ENCODE measurements at places on chromosomes 2 and 18.

GRCh38 chr2:241701399-241702154 lies at the start of gene ING5:
Gene ING5, plus strand, starts transcription at chr2:241702039. Its CDS starts 27 bp downstream, at chr2:241702066.
- DNase-seq: peak; percentile 93

DNA sequence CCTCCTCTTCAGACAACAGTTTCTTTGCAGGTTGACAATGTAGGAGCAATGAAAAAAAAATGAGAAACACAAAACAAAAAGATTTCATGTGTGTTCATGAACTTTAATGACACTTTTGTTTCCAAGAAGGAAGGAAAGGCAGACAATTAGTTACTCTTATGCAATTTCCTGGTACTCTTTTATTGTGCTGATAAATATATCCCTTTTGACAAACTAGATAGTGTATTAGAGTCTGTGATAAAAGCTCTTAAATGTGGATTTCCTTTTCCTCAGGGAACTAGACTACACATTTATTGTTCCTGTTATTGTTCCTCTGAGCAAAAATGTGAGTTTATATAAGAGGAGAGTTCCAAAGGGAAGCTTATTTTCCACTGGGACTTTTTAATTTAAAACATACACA lies 188.7 kb upstream of the NRXN1 start:
- no peak for DNase-seq

DNA sequence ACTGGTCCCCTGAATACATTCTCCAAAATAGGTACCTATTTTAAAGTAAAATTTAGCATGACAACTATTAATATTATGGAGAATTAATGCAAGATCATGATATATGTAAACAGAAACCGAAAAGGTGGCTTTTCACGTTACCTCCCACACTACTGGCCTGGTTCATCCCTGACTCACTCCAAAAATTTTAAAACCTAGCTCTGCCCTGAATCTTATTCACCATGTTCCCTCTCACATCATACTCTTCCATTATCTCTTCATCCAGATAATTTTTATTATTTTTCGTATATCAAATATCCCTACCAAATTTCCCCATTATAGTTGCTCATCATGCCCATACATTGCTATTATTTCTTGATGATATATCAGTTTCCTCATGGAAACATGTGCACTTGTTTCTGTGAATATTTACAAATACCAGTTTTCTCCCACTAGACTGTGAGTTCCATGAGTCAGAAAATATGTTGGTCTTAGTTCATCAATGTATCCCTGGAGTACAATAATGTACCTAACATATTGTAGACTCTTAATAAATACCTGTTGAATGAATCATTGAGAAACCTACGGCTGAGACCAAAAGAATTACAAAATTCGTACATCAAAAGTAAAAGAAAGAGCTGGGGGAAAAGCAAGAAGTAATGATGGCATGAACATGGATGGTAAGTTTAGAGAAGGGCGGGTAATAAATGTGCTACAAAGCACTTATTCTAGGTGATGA lies 360.1 kb upstream of the CHAC2 start:
- no peak for DNase-seq

GRCh38 chr18:9694174-9694573 lies 13.9 kb upstream of the RAB31 start:
- DNase-seq: no peak

DNA sequence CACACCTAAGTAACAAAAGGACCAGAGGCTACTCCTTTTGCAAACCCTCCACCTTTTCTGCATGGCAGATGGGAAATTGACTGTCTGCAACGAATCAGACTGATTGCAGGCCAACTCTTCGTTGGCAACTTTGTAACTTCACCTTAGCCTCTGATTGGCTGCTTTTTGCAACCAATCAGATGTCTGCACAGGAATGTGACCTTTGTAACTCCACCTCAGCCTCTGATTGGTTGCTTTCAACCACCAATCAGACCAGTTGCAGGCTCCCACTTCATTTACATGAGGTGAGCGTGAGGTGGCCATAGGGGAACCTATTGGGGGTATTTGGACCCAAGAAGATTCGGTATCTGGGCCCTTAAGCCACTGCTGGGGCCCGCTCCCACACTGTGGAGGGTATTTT lies 209.0 kb downstream of the EN1 start:
- DNase-seq: no peak

DNA sequence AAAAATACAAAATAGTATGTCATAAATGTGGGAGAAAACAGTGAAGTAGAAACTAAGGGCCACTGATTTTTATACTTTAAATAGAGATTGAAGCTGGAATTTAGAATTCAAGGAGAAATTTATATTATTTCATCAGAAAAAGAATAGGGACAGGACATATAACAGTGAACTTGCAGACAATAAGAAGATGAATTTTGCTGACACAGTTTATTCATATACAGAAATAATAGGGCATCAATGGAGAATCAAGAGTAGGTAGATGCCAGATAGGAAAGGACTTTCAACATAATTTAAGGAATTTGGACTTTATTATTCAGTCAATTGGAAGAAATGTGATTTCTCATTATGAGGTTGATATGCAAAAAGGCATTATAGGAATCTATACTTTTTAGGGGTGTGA lies 118.9 kb upstream of the HNMT start:
- DNase-seq: no peak

All from stimulated activated naive CD4-positive, alpha-beta T cell treated with Interleukin-2 at 50 U/mL for 16 hours (primary cell).